ENCODE measurements at places on chromosomes 13 and 19. TPM values are rescaled to one million over a fixed set of nuclear protein-coding genes. Genes with fewer than 3 reads are reported as not detected.

DNA sequence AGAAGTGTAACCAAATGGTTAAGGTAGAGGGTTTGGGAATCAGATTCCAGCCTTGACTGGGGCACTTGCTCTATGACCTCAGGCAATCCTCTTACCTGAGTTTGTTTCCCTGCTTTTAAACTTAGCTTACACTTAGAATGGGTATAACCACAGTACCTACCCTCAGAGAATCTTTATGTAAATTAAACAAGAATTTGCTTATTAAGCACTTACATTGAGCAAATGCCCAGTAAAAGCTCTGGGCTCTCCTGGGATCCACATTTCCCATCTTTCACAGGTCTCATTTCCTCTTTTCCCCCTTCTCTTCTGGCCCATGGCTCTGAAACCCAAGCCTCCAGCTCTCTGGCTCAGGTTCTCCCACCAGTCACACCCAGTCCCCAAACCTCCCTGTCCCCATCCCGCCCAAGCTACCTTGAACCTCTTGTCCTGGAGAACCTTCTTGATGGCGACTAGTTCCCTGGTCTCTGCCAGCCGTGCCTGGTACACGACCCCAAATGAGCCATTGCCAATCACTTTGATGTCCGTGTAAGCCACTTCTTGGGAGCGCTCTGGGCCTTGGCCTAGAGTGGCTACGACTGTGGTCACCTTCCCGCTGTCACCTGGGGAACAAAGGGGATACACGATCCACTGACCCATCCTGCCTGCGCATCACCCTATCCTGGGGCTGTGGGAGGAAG is 2.7 kb downstream of the GSK3A start:
- DNase-seq, result no peak

Gene PGLYRP1
- not detected for total RNA-seq

Gene NCR1
- not detected for total RNA-seq

- no peak for DNase-seq
These were observed 4.4 kb upstream of the TUBA3C start for GRCh38 chr13:19185865-19186645.

Gene CYP2S1
- total RNA-seq, result 8.6 TPM

DNA sequence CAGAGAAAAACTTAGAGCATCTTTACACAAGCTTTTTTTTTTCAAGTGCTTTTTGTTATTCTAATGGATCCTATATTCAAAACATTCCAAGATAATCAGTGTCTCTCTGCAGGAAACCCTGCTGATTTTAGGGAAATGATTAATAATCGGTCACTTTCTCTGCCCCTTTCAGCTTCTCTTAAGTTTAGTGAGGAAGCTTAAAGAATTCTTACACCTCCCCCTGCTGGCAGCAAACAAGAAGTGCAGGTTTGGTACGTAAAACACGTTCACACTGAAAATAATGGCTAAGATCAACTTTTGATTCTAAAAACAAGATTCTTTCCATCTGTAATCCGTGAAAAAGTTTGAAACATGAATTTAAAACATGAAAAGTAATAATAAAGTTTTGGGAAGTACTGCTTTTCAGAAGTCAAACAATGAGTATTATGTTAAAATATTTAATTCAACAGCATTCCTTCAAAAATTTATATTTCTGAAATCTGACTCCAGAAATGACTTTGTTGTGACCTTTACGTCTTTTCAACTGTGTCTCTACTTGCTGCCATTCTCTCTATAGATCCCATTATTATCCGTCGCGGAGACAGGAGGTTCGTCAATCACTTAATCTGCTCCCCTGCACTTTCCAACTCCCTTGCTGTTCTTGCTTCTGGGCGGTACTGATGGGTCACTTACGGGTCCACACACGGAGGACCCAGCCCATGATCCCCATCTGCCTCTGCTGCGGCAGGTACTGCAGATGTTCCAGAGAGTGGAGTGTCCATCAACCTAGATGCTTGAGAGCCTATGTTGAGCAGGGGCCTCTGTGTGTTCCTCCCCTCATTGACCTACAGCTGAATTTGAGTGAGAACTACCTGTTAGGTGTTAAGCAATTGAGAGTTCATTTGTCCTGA is 203.1 kb upstream of the EDNRB start:
- peak; percentile 64 for DNase-seq

GRCh38 chr19:3669947-3670795 is 30.1 kb downstream of the PIP5K1C start:
- DNase-seq, result no peak

DNA sequence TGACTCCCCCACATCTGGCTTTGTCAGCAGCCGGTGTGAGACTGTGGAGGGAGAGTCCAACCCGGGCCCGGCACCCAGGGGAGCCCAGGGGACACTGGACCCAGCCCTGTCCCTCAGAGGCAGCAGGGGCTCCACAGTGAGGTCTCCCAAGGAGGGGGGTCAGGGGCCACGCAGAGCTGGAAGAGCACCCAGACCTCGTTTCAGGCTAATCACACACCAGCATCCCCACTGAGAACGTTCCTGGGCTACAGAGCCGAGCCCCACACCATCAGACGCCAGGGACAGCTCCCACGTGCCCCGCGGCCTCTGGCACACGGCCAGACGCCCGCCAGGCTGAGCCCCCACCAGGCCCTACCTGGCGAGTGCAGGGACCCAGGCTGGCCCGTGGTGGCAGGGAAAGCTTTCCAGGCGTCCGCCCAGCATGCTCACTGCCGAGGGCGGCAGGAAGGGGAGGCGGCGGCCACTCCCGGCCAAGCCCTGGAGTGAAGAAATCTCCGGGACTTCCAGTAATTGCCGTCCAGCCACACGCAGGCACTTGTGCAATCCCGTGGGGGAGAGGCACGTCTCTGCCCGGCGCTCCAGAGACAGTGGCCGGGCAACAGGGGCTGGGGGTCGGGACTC is 19.2 kb downstream of the SBNO2 start:
- DNase-seq, result no peak

DNA sequence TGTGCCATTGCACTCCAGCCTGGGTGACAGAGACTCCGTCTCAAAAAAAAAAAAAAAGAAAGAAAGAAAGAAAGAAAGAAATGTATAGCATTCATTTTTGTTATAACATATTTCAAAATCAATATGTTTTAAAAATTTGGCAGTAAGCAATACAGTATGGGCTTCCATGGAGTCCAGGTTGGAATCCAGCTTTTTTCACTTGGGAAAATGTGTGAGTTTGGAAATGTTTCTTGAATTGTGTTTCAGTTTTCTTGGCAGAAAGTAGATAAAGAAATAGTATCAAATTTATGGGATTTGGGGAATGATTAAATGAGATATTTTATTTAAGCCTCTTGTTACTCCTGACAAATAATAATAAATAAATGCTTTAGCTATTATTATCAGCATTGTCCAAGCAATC is 225.6 kb downstream of the PCDH9 start:
- no peak for DNase-seq

Gene GRAMD1A
- total RNA-seq, result 24.8 TPM

DNA sequence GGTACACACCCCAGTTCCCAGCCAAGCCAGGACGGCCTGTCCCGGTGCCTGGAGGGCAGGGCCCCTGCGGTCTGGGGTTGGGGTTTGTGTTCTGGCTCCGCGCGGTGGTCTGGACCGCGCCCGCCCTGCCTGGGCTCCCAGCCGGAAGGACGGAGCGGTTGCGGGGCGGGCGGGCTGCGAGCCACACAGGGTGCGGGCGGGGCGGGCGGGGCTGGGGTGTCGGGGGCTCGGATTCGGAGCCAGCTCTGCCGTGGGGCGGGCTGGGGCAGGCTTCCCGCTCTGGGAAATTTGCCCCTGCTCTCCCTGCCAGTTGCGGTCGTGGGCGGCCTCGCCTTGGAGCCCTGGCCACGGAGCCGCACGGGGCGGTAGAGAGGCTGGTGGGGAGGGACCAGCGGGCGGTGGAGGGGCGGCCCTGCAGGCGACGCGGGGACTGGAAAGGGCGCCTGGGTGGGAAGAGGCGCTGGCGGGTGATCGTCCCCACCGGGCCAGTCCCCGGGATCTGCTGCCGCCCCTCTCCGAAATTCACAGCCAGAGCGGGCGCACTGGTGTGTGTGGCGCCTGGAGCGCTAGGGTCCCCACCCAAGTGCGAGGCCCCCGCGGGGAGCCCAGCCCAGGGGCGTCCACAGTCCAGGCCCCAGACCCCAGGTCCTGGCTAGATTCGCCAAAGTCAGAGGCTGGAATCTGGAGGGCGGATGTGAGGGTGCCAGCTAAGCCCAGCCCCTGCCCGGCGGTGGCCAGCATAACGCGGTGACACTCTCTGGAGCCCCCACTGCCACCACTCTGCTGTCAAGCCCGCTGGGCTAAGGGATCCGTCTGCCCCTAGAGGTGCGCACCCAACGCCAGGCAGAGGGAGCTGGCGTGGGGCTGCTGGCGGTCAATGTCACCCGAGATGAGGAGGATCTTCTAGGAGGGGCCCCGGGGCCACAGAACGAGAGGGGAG is 11.0 kb upstream of the ZNF492 start:
- no peak for DNase-seq
